ENCODE measurements at places on chromosomes 5 and 9.

GRCh38 chr5:153696256-153696655, 205.8 kb downstream of the GRIA1 start:
- DNase-seq: no peak

DNA sequence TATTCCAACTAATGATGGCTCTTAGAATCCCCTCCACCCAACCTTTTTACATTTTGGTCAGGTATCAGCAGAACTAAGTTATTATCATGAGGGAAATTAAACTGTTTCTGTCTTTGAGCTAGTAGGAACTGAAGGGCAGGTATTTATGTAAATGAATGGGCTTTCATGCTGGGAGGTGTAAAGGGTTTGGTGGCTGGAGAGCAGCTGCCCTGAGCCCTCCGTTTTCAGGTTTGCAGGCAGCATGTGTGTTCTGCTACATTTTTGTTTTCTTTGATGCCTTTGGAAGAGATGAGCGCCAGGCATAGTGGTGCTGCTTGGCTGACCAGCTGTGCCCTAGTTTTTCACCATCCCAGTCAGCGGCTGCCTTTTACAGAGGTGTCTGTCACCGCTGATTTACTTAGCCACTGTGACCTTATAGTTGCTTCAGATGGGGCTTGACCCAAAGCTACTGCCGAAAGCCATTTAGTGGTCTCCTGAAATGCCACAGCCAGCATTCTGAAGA, 231.9 kb downstream of the MAST4 start:
- no peak for DNase-seq

DNA sequence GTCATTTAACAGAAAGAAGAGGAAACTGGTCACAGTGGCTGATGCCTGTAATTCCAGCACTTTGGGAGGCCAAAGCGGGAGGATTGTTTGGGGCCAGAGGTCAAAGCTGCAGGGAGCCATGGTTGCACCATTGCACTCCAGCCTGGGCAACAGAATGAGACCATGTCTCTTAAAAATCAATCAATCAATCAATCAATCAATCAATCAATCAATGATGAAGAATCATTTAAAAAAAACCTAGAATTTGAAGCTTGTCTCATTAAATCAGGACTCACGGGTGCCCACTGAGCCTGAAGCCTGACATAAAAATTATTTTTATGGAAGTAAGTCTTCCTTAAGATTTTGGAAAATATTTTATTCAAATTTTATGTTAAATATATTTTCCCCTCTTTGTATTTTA, 43.9 kb downstream of the BNIP1 start:
- DNase-seq: no peak

GRCh38 chr9:121746866-121747265, 95.4 kb downstream of the DAB2IP start:
- DNase-seq: no peak

- DNase-seq: no peak
These were observed 23.0 kb downstream of the TMOD1 start for GRCh38 chr9:97524424-97524823.

- no peak for DNase-seq
These were observed 47.9 kb downstream of the TMEM252 start for GRCh38 chr9:68492806-68493205.

DNA sequence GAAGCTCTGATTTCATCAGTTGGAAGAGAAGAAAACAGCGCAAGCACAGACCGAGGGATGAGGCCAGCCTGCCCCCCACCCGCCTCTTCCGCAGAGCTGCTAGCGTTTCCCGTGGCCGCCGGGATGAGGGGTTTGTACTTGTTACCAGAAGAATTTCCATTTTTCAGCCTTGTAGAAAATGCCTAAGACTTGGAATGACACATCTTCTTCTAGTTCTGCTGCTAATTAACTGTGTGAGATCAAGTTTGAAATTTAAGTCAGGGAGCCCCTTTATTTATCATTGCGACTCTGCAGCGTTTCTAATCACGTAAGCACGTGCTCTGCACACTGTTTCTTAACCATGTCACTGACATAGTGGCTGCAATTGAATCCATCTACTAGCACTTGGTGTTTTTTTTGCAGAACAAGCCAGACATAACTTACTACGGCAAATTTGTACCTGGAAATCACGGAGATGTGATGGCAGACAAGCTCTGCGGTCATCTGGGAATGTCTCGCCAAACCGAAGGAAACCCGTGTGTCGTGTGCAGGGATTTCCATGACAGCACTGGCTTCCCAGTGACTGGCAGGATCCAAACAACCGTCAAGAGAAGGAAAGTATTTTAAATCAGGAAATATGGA, 41.8 kb upstream of the ROR2 start:
- peak; percentile 60 for DNase-seq

GRCh38 chr5:74934949-74935751, 69.0 kb upstream of the FAM169A start:
- peak; percentile 66 for DNase-seq

GRCh38 chr5:116289276-116289675, 204.5 kb downstream of the COMMD10 start:
- no peak for DNase-seq

DNA sequence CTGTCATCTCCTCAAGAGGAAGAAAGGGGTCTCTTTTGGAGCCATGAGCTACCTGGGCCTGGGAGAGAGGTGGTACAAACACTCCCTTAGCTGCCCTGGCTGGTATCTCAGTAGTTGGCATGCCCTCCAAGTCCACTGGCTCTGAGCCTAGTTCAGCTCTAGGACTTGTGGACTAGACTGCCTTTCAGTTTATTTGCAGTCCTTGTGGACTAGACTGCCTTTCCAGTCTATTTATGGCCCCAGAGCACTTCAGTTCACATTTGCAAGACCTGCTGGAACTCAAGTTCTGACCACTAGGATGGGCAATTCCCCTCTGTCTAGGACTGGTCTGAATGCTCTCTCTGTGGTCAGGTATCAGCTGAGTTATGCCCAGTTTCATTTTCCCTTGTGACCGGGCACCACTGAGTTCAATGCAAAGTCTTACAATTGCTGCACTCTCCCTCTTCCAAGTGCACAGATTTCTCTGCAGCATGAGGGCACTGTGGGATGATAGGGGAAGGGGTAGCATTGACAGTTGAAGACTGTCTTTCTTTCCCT, 1019.0 kb downstream of the TAF11L14 start:
- no peak for DNase-seq

- peak; percentile 38 for DNase-seq
These were observed 115.6 kb upstream of the ADAMTSL1 start for GRCh38 chr9:18358325-18358724.

- no peak for DNase-seq
These were observed 904 bp downstream of the EDF1 start for GRCh38 chr9:136865041-136865767.

DNA sequence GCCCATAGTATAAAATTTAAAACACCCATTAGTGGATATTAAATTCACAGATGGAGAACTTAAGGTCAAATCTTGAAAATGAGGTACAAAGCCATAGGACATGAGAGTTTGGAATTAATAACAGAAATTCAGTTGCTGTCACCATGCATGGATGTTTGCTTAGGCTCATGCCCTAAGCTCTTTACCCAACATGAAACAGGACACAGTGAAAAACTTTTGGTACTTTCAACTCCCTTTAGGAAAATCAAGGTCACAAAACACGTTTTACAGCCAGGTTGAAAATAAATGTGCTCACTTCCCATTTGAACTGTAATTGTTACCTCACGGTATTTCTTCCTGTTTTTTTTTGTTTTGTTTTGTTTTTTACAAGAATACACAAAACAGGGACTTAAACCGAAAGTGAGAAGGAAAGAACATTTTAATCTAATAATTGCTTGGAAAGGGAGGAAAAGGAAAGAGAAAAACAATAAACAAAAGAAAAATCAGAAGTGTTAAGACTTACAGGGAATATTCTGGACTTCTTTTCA, 6.1 kb upstream of the TOPORS start:
- DNase-seq: no peak

GRCh38 chr5:158952951-158953350, 146.8 kb downstream of the EBF1 start:
- no peak for DNase-seq

GRCh38 chr5:72130351-72130761, 23.1 kb downstream of the MAP1B start:
- peak; percentile 73 for DNase-seq

DNA sequence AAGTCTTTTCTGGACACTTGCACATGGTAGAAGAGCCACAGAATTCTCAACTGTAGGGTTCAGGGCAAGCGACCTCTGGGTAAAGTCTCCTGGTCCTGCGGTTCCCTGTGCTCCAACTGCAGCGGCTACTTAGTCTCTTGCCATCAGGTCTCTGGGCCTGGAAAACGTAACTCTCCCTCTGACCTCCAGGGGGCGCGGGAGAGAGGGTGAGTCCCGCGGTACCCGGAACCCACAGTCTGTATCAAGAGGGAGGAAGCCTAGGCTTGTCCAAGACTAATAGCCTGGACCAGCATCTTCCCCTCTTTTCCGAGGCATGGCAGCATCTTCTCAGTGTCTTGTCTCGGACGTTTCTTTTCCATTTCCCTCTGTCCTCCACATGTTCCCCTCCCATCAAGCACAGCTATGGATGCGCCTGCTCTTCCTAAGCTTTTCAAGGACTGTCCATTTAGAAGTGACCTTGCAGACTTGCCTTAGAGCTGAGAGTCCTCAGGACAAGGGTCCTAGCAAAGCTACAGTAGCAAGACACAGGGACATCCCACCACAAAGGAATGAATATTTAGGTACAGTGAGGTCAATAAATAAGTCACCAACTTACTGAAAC, 59.3 kb downstream of the FSTL4 start:
- peak; percentile 69 for DNase-seq

GRCh38 chr9:90018688-90019087, 413.9 kb downstream of the GADD45G start:
- no peak for DNase-seq

DNA sequence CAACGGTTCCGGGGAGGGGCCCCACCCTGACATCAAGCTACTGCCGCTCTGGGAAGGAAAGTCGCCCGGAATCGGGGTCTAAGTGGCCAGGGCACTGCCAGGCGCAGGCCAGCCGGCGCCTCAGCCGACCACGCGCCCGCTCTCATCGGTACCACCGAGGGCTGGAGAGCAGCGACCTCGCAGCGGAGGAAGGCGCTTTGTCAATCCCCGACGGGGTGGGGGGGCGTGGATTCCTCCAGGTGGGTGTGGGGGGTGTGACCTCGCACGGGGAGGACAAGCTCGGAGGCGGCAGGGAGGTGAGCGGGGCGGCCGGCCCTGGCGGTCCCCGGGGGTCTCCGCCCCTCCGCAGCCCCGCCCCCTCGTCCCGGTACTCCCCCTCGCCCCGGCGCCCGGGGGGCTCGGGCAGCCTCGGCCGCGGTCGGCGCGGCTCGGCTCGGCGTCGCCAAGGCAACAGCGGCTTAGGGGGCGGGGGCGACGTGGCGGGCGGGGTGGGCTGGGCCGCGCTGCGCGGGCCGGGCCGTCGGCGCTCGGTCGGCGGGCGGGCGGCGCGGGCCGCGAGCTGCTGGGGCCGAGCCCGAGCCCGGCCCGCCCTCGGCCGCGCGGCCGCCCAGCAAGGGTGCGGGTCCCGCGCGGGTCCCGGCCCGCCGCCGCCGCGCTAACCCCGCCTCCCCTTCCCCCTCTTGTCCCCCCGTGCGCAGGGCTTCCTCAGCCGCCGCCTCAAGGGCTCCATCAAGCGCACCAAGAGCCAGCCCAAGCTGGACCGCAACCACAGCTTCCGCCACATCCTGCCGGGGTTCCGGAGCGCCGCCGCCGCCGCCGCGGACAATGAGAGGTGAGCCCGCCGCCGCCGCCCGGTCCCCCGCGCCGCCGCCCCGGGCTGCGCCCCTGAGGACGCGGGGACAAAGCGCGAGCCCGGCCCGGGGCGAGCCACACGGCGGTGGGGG, 47.5 kb downstream of the DAB2IP start:
- DNase-seq: peak; percentile 74

DNA sequence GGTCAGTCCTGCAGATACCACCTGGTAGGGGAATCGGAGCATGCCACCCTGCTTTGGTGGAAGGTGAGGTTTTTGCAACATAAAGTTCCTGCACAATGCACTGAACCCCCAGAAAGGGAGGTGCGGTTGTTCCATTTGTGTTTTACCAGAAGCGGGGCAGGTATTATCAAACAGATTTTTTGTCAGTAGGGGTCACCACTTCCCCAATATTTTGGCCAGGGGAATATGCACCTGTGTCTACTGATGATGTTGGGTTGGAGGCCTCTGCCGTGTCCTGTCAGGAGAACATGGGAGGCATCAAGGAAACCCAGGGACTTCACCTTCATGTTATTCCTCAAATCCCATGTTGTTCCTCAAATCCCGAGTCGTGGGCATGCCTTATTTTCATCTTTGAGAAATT, 438.7 kb downstream of the NTRK2 start:
- no peak for DNase-seq

DNA sequence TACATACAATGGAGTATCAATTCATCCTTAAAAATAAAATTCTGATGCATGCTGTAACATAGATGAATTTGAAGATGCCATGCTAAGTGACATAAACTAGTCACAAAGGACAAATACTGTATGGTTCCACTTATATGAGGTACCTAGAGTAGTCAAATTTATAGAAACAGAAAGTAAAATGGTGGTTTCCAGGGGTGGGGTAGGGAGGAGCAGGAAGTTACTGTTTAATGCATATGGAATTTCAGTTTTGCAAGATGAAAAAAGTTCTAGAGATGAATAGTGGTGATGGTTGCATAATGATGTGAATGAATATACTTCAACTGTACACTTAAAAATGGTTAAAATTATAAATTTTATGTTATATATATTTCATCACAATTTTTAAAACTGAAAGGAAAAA, 57.3 kb upstream of the FNIP1 start:
- peak; percentile 21 for DNase-seq

- DNase-seq: no peak
These were observed 260.0 kb downstream of the NR2F1-AS1 start for GRCh38 chr5:93320920-93321445.

- DNase-seq: no peak
These were observed 259.4 kb downstream of the PLK2 start for GRCh38 chr5:58200451-58200850.

DNA sequence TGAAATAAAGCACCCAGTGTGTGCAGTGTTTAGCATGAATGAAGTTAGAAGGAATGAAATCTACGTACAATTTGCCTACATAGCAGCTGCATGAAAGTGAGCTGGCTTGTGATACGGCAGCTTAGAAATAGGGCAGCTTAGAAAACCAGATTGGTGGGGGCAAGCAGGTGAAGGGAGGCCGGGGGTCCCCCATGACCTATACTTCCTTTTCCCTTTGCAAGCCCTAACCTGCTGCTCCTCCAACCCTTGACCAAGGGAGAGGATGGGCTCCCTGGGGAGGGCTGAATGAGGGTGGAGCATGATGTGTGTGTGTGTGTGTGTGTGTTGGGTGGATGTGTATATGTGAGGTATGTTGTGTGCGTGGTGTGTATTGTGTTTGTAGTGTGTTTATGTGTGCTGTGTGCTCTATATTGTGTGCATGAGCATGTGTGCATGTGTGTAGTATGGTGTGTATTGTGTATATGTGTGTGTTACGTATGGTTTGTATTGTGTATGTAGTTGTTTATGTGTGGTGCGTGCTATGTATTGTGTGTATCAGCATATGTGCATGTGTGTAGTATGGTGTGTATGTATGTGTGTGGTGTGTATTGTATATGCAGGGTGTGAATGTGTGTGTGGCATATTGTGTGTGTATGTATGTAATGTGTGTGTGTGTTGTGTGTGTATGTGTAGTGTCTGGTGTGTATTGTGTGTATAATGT, 72.1 kb downstream of the TENT4A start:
- no peak for DNase-seq
